ENCODE measurements at places on chromosomes 13 and 19.

GRCh38 chr19:29084266-29084665 is 128.7 kb downstream of the UQCRFS1 start:
- DNase-seq = no peak

DNA sequence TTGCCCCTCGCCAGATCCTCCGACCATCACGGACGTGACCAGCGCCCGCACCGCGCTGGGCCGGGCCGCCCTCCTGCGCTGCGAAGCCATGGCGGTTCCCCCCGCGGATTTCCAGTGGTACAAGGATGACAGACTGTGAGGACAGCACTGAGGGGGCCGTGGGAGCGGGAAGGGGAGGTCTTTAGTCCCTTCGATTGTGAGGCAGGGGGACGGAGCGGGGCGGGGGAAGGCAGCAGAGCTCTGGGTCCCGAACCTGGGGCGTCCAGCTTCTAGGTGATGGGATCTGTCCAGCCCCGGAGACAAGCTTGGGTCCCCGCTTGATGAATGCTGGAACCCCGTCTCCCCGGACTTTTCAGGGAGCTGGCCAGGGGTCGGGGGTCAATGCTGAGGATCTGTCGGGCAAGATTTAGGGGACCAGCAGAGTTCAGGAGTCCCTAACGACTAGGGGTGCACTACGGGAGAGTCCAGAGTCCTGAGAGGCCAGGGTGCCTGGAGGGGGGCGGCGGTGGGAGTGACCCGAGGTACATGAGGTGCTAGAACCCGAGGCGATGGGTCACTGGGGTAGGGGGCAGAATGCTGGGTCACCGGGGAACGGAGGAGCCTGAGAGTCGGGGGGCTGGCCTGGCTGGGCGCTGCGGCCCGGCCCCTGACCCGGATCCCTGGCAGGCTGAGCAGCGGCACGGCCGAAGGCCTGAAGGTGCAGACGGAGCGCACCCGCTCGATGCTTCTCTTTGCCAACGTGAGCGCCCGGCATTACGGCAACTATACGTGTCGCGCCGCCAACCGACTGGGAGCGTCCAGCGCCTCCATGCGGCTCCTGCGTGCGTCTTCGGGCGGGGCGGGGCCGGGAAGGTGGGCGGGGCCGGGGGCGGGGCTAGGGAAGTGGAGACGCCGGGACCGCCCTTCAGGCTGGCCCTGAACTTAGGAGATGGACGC is 14.6 kb downstream of the VSIG10L start:
- DNase-seq = peak; percentile 13

GRCh38 chr19:35031072-35031881 is 1.0 kb downstream of the SCN1B start:
- no peak for DNase-seq

GRCh38 chr19:19568802-19569756 is 31.0 kb downstream of the CILP2 start:
- no peak for DNase-seq

DNA sequence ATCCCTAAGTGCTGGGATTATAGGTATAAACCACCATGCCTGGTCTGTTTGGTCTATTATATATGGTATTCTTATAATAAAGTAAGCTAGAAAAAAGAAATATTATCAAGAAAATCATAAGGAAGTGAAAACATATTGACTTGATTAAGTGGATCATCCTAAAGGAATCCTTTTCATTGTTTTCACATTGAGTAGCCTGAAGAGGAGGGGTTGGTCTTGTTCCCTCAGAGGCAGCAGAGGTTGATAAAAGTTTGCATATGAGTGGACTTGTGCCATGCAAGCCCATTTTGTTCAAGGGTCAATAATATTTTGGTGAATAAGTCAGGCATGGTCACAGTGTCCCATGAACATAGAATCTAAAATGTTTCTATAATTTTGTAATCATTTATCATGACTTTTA is 52.7 kb downstream of the ZNF627 start:
- DNase-seq = no peak

Data from CD4-positive, alpha-beta T cell treated with Interleukin-4 for 4 hours (primary cell).